ENCODE measurements at places on chromosomes 7 and 10.

GRCh38 chr7:130087364-130087763 lies 17.0 kb downstream of the KLHDC10 start:
- DNase-seq, result no peak

DNA sequence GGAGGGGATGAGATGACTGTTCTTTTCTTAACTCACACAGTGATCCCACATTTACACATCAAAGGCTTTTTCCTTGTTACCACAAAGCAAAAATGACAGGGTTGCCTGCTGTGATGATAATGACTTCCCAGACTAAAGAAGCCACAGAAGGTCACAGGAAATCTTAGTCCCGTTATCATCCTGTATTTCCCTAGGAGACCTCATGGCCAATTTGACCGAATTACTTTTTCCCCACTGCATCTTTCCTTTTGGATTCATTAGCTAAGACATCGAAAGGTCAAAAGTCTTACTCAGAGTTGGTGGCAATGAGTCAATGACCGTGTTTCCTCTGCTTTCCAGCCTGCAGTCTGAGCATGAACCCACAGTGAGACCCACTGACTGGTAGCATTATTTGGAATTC lies 130.1 kb upstream of the INHBA start:
- no peak for DNase-seq

- DNase-seq, result no peak
Measured at GRCh38 chr7:43648473-43649406, 65.8 kb downstream of the STK17A start.

- no peak for DNase-seq
Measured at GRCh38 chr7:30115709-30116297, 19.0 kb upstream of the MTURN start.

- no peak for DNase-seq
Measured at GRCh38 chr7:82284936-82285519, 158.5 kb downstream of the CACNA2D1 start.

GRCh38 chr10:133461841-133462240 lies 8.1 kb downstream of the SCART1 start:
- DNase-seq, result no peak

- DNase-seq, result no peak
Measured at GRCh38 chr10:131648386-131649020, 252.3 kb upstream of the PPP2R2D start.

DNA sequence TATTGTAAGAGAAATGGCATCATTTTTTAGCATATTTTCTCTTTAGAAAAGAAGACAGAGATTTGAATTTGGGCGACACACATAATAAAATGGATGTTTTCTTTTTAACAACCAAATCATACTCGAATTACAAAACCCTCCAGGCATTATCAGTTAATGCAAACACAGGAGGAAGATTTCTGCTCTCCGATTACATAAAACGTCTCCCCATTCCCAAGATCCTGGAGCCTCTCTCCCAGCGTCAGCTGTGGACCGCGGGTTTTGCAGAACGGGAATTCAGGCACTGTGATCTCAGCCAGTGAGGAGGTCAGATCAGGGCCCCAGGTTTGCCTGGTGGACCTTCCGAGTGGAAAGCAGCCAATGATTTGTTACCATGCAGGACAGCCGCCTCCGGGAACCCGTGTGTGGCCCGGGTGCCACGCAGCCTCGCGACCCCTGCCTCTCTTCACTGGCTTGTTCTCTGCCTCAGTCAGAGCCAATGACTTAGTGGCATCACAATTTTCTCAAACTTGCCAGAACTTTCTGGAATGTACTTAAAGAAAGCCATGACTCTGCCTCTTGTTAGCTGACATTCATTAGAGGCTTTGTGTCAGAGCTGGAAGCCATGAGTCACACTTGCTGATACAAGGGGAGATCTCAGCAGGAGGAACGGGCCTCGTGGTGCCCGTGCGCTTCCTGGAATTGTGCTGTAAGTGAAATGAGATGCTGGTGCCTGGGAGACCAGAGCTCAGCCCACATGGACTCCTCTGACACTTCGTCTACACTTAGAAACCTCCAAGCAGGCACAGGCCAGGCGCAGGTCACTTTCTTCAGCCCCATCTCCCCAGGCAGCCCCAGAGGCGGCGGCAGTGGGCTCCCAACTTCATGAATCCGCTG lies 246.1 kb downstream of the KLF6 start:
- no peak for DNase-seq

GRCh38 chr10:64112701-64113355 lies 591.6 kb downstream of the REEP3 start:
- no peak for DNase-seq

GRCh38 chr10:8811201-8811600 lies 756.7 kb downstream of the GATA3 start:
- no peak for DNase-seq

GRCh38 chr10:89204621-89205185 lies 2.4 kb downstream of the CH25H start:
- DNase-seq, result no peak

GRCh38 chr10:5466451-5467206 lies 32.7 kb downstream of the CALML5 start:
- DNase-seq, result peak; percentile 31

GRCh38 chr7:140485500-140486265 lies 6.4 kb upstream of the MKRN1 start:
- DNase-seq, result no peak

GRCh38 chr7:1912593-1913465 lies 242.8 kb downstream of the ELFN1 start:
- no peak for DNase-seq

DNA sequence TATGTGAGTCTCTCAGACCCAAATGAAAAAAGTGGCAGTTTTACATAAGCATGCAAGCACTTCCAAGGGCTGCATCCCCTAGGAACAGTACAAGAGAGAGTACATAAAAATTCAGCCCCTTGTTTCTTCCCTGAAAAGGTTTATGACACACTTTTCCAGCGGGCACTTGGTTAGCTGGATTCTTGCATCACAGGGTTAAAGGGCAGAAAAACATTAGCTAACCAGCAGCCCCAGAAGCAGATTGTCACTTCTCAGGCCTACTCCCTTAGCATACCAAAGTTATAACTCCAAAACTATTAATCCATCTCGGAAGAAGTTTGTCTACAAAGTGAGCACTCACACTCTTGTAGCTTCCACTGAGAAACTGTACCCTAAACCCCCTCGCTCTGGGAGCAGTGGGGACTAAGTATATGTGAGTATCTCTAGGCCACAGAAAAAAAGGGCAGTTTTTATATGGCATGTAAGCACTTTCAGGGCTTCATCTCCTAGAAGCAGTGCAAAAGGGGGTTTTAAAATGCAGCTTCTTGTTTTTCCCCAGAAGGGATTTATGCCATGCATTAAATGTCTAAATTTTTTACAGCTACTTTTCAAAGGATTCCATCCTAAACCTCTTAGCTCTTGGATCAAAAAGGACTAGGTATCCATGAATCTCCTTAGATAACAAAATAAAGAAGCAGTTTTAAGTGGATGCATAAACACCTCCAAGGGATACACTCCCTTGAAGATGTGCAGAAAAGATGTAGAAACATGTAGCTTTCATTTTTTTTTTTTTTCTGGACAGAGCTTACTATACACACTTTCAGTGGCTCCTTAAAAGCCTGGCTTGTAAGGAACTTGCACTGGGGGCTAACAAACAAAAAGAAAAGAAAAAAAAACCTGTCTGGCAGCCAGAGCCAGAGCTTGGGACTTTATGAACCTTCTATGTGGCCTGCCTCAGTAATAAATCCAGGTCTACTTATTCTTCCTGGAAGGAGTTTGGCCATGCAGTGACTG lies 956.7 kb downstream of the CCSER2 start:
- no peak for DNase-seq

GRCh38 chr7:101951757-101952156 lies 134.3 kb downstream of the CUX1 start:
- no peak for DNase-seq

GRCh38 chr7:81331061-81332018 lies 412.5 kb upstream of the SEMA3C start:
- no peak for DNase-seq

GRCh38 chr7:33220231-33220630 lies 90.9 kb downstream of the BBS9 start:
- DNase-seq, result no peak

GRCh38 chr7:99829524-99830160 lies 1.8 kb downstream of the CYP3A43 start:
- DNase-seq, result no peak

DNA sequence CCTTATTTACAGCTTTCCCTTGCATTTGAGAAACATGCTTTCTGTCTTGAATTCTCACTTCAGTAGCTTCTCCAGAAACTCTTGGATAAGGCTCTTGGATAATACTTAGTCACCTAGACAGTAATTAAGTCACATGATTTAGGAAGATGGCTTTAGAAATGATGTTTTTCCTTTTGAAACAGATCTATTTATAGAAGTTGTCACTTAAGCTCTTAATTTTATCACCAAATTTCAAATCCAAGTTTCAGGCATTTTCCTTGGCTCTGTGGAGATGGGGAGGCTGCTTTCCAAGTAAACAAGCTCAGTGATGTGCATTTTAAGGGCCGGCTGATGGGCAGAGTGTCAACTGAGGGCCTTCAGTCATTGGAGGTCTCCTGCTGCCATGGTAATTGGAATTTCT lies 130.3 kb downstream of the SRI start:
- no peak for DNase-seq

DNA sequence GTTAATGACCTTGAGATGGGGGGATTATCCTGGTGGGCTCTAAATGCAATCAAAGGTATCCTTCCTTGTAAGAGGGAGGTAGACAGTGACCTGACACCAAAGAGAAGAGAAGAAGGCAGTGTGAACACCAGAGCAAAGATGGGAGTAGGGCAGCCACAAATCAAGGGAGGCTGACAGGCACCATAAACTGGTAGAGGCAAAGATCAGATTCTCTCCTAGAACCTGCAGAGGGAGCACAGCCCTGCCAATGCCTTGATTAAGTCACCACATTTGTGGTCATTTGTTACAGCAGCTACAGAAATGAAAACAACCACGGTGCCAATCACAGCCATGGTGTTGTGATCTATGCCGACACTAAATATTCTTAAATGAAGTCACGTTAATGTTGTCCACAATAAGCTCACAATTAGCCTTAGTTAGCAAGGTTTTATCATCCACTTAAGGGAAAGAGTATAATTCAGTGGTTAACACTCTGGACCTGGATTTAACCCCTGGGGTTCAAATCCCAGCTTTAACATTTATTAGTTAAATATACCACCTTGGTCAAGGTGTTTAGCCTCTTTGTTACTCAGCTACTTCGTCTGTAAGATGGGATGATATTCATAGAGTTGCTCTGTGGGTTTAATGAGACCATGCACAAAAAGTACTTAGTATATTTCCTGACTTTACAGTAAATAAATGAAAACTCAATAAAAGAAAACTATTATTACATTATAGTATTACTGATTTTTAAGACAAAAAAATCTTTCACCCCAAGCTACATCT lies 70.8 kb downstream of the SGMS1 start:
- no peak for DNase-seq

DNA sequence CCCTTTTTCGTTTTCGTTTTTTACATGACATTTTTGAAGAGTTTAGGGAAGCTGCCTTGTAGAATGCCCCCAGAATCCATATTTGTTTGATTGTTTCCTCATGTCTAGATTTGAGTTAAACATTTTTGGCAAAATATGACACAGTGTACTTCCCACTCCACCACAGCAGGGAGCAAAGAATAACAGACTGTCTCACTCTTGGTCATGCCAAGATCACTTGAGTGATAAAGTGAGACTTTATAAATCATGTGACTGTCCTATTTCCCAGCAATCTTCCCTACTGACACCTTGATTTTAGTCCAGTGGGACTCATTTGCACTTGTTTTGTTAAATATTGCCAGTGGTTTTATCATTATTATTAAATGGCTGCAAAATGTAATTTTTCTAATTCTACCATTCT lies 44.4 kb upstream of the USP6NL start:
- no peak for DNase-seq

DNA sequence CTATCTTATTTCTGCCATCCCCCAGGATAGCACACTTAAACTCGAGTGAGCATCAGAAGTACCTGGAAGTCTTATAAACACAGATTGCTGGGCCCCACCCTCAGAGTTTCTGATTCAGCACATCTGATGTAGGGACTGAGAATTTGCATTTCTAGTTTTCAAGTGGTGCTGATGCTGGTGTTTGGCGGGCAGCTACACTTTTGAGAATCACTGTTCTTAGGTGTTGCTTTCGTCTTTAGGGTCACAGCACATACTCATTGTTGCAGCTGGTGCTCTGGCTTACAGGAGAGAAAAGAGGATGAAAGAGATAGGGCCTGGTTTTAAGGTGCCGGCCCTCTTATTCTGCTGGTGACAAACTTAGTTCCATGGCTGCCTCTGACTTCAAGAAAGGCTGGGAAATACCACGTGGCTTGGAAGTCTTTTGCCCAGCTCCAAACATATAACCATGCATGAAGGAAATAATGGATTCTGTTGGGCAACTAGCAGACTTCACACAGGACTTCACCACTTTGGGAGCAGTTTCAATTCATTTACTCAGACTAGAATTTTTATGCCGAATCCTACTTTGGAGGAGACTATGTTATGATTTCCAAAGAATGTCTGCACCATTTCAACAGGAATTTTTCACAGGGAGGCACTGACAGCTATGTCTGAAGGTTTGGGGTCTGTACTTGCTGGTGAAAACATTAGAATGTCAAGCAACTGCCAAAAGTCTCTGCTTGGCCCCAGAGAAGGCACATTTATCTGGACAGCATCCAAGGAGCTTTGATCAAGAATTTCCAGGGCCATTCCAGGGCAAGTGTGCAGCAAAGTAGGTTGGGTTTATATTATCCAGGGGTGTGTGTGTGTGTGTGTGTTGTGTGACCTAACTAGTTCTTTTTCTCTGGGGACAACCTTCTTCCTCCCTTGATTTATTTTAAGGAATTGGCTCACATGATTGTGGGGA lies 6.9 kb upstream of the MINDY4 start:
- DNase-seq, result no peak

GRCh38 chr7:42161719-42162118 lies 75.3 kb downstream of the GLI3 start:
- no peak for DNase-seq

DNA sequence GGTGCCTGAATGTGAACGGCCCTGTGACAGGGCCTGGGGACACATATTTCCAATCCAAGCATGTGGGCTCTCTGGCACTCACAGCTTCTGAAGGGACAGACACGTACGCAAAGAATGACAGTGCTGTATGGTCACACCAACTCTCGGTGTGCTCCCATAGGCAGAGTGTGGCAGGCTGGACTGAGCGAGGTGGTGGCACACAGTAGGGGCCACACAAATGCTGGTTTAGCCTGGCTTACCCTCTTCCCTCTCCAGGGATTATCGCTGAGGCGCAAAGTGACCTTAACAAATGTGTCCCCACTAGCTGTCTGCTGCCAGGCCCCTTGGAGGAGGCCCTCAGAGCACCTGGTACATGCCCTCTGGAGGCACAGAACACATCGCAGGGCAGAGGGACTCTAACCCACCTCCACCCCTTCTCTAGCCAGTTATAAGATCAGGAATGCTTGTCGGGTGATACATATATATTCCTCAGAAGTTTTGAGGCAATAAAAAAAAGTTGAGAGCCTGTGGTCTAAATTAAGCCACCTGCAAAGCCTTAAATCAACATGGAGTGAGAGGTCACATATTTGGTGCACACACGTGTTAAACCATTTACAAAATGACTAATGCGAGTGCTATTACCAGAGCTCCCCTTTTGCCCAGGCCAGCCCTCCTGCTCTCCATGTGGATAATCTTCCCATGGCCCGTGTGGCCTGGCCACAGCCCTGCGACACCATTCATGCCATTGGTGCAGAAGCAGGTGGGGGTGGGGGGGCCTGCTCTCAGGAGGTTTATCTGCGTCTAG lies 262.8 kb upstream of the GRB10 start:
- DNase-seq, result no peak
